Calu3 (cell line): ENCODE measurements at places on chromosomes 6 and 20. TPM values are rescaled to one million over a fixed set of nuclear protein-coding genes. Genes with fewer than 3 reads are reported as not detected.

TAF4 gene
- total RNA-seq: 64.3 and 65.2 TPM in 2 replicates

SIRPB1 gene
- 3.3 and 3.4 TPM in 2 replicates for total RNA-seq

ITPR3 gene
- 136 and 143 TPM in 2 replicates for total RNA-seq

PRL gene
- not detected in 2 replicates for total RNA-seq

CD83 gene
- total RNA-seq: 5.1 and 6.5 TPM in 2 replicates

DNA sequence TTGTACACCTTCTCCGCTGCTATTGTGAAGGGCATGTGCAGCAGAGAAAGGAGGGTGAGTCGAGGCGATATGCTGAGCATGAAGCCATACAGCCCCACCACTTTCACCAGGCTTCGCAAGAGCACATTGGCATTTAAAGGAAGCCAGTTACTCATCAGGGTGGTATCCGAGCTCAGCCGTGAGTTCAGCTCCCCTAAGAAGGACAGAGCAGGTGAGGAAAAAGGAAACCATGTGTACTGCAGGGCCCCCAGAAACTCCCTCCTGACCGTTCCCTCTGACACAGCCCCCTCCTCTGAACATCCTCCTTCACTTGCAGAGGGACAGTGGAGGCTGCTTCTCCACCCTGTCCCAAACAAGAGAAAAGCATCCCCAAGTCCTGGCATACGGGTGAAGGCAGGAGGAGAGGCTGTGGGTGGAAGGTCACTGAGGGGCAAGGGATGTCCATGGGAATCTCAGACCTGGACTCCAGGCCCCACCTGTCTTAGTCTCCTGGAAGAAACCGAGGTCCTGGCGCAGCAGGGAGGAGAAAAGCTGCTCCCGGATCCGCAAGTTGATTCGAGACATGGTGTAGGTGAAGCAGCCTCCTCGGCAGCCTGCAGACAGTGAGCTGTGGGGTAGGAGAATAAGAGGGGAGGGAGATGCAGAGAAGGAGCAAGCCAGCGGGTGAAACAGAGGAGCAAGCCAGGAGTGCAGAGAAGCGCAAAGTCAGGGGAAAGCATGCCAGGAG is 3.2 kb downstream of the TAP2 start:
- no peak for DNase-seq

- no peak for DNase-seq
Measured at GRCh38 chr6:11036351-11036740, 7.8 kb downstream of the ELOVL2 start.

GRCh38 chr20:3744037-3744436 is 11.6 kb downstream of the HSPA12B start:
- no peak for DNase-seq

- no peak for DNase-seq
Measured at GRCh38 chr20:45611054-45611453, 18.5 kb upstream of the WFDC10A start.

- no peak for DNase-seq
Measured at GRCh38 chr6:5513408-5513807, 252.1 kb downstream of the FARS2 start.

DNA sequence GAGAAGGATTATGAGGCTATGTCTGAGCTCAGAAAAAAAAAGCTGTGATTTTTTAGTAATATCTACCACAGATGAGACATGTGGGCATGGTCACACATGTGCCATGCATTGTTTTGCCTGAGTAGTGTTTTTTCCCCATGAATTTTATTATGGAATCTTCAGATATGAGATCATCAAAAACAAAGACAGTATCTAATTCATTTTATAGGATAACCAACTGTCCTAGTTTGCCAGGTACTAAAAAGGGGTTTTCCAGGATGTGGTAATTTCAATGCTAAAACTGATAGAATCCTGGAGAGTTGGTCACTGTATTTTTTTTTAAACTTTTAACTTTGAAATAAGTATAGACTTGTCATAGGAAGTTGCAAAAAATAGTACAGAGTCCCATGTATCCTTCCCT is 127.4 kb upstream of the MAP3K7 start:
- no peak for DNase-seq

- no peak for DNase-seq
Measured at GRCh38 chr6:125165256-125165655, 11.7 kb downstream of the TPD52L1 start.

- no peak for DNase-seq
Measured at GRCh38 chr6:157432892-157433265, 51.9 kb downstream of the ZDHHC14 start.

DNA sequence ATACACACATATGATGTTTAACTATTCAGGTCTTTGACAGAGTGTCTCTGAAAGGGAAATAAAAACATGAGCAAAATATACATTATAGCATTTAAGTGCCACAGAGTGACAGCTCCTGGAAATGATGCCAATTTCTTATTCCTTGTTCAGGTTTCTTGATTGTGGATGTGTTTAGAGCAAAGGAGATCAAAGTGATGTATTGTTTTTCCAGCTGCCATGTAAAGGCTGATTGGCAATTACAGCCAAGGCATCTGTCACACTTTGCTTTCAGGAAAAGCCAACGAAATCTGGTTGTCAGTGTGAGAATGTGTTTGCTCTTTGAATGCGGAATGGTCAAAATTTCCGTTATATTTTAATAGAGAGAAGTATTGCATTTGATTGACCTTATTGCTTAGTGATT is 347.8 kb upstream of the FLRT3 start:
- DNase-seq: no peak

DNA sequence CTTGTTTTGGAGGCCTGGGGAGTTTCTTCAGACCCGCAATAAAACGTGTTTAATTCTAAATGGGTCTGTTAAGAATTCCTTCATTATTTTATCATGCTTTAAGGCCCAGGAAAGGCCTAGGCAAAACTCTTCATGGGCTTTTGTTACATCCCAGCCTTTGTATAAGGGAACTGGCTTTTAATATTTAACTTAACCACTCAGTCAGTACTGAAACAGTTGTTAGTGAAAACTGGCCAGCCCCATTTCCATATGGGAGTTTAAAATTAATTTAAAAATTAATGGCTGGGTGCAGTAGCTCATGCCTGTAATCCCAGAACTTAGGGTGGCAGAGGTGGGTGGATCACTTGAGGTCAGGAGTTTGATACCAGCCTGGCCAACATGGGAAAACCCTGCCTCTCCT is 213.2 kb upstream of the FKBP1C start:
- no peak for DNase-seq

GRCh38 chr6:93323630-93324029 is 95.7 kb downstream of the EPHA7 start:
- no peak for DNase-seq

DNA sequence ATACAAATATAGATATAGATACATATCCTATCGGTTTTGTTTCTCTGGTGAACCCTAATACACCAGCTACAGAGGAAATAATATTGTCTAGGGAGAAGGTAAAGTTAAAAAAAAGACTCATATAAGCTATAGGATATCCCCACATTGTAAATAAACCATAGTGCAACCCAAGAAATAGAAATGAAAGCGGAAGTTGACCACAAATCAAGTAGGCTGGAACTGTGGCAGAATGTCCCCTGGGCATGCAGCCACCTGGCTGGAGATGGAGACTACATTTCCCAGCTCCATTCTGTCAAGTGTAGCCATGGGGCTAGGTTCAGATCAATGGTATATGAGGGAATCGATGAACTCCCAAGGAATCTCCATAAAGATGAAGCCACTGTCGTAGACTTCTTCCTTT is 70.1 kb upstream of the RPS6KA2 start:
- no peak for DNase-seq

- peak; percentile 67 for DNase-seq
Measured at GRCh38 chr20:4898282-4899244, 102.7 kb downstream of the SLC23A2 start.

DNA sequence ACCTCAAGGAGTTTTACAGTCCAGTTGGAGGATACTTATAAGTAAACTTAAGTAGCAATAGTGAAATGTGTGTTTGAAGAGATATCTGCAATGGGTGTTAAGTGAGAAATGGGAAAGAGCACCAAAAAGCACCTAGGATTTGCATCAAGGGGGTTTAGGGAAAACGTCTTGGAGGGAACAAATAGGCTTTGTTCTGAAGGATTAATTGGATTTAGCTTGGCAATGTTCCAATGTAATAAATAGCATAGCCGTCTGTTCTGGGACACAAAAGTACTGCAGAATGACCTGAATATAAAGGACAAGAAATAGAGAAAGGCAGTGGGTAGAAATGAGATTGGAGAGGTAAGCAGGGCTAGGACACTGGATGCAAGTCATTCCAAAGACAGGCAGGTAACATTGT is 2.8 kb upstream of the MYO6 start:
- no peak for DNase-seq

DNA sequence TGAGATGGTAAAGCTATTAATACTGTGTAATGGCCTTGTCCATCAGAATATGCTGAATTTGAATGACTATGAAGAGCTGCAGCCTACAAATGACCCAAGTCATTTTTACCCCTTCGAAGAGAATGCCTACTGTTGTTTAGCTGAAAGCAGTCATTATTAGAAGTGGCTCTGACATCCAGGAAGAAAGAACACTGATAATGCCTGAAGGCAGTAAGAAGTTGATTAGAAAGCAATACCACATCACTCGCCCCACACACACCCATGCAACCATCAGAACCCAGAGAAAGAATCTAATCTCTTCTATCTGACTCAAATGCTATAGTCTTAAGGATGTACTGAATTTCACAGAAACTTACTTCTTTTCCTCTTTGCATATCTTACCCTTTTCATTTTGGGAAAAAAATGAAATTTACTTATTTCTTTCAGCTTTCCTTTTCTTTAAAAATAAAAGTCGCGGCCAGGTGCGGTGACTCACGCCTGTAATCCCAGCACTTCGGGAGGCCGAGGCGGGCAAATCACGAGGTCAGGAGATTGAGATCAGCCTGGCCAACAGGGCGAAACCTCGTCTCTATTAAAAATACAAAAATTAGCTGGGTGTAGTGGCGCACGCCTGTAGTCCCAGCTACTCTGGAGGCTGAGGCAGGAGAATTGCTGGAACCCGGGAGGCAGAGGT is 61.0 kb downstream of the ARHGAP18 start:
- peak; percentile 49 for DNase-seq
